ENCODE measurements at places on chromosomes 11 and 22.

DNA sequence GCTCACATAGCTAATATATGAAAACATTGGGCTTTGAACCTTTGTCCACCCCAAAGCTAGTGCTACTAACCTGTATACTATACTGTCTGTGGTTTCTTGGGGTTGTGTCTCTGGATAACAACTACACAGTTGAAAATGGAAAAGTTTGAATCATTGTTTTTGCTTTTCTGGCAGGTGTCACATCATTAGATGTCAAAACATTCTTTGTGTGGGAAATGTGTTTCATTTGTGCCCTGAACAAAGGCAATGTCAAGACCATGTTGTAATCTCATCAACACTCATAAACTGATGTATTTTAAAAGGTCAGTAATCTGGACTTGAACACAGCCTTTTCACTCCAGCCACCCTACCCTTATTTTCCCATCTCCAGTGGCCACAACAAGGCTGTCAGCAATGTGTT, 16.5 kb downstream of the SYT13 start:
- DNase-seq = no peak

DNA sequence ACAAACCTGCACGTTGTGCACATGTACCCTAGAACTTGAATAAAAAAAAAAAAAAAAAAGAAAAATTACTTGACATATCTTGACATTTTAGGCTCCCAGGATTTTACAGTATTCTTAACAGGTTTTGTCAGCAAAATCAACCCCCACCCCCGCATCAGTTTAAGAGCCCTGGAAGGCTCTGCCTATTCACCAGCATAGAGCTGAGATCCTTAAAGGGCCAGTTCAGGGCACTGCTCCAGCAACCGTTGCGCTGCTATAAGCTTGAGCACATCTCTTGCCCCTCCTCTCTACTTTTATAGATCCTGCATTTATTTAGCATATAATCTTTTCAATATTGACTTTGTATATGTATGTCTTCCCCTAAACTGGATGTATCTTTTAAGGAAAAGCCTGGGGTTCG, 697 bp upstream of the PAFAH1B2 start:
- peak; percentile 6 for DNase-seq

- DNase-seq = no peak
These were observed 40.7 kb upstream of the SLC6A5 start for GRCh38 chr11:20558741-20559140.

DNA sequence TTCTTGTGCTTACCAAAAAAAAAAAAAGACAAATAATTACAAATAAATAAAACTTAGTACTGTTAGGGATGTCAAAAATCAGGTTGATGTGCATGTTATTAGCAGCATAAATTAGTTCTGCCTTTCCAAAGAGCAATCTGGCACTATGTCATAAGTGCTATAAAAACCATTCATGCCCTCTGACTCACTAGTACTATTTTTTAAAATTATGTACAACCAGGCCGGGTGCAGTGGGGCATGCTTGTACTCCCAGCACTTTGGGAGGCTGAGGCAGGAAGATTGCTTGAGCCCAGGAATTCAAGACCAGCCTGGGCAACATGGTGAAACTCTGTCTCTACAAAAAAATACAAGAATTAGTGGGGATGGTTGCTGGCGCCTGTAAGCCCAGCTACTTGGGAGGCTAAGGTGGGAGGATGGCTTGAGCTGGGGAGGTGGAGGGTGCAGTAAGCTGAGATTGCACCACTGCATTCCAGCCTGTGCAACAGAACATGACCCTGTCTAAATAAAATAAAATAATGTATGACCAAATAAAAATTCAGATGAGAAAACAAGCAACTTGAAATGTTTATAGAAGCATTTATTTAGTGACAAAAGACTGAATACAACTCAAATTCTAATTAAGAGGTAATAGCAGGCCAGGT, 25.3 kb downstream of the UEVLD start:
- no peak for DNase-seq

DNA sequence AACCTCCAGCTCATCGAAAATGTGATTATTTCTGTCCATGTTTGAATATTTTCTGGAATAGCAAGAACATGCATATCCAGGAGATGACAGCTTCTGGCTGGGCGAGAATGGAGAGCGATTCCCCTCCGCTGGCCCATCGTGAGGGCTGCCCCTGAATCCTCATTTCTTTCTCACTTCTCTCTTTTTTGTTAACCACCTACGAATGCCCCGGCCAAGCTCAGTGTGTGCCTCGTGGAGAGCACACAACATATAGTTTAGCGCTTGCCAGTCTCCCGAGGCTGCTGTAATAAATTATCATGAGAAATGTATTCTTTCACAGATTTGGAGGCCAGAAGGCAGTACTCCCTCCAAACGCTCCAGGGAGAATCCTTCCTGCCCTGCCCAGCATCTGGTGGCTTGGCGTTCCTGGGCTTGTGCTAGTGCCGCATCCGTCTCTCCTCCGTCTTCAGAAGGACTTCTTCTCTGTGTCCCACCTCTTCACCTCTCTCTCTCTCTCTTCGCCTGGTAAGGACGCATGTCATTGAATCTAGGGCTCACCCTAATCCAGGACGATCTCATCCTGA, 1306.0 kb downstream of the TBC1D22A start:
- no peak for DNase-seq

GRCh38 chr11:27371489-27371888, 8.5 kb upstream of the CCDC34 start:
- DNase-seq = no peak

DNA sequence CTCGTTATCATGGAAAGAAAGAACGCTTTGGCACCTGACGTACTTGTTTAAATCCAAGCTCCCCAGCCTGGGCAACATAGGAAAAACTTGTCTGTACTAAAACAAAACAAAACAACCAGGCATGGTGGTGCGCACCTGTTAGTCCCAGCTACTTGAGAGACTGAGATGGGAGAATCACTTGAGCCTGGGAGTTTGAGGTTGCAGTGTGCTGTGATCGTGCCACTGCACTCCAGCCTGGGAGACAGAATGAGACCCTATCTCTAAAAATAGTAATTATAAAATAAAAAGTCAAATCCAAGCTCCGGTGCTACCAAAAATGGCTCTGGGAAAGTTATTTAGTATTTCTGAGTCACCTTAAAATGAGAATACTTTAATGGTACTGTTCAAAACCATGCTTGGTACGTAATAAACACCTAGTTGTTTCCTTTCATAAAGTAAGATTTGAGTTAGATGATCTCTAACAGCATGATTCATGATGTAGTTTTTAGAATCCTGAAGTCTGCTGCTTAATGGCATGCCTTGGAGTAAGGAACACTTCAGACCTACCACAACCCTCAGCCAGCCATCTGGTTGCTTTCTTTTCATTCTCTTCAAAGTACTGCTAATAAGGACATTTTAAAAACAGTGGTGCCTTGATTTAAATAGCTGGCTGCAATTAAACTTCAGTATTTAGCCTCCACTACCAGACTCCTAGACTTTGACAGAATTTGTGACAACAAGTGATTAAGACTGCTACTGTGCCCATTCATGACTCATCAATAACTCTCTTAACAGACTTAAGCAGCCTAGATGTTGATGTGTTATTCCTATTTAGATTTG, 8.4 kb downstream of the PPME1 start:
- no peak for DNase-seq

- DNase-seq = no peak
These were observed 772 bp downstream of the SLC25A45 start for GRCh38 chr11:65381716-65382032.

DNA sequence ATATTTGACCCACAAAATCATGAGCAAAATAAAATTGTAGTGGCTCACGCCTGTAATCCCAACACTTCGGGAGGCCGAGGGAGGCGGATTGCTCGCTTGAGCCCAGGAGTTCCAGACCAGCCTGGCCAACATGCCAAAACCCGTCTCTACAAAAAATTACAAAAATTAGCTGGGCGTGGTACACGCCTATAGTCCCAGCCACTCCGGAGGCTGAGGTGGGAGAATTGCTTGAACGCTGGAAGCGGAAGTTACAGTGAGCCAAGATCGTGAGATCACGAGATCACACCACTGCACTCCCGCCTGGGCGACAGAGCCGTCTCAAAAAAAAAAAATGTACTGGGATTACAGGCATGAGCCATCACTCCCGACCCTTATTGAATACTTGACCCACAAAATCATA, 2.0 kb upstream of the RRAS2 start:
- no peak for DNase-seq

DNA sequence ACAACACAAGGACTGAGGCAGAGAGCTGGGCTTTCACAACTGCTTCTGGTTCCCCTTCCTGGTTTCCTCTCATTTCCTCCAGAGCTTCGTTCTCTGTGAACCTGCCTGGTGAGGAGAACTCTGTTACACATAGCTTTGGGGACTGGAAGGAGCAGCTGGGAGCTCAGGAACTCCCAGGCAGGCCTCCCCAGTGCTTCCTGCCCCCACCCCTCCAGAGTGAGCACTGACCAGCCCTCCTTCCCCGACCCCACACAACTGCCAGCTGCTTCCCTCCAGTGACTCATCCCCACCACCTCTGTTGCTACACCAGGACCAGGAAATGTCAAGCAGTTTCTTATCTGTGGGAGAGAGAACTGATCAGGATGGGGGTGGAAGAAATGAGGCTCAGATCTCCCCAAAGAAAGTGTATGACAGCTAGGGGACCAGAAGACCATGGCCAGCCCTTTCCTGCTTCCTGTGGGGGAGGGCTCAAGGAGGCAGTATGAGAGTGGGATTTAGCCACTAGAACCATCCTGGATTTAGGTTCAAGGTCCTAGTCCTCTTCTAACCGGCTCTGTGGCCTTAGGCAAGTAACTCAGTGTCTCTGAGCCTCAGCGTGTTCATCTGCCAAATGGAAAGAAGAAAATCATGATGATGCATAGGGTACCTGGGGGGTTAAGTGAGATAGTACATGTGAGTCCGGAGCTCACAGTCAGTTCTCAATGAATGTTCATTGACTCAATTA, 4.5 kb upstream of the TP53I11 start:
- no peak for DNase-seq

DNA sequence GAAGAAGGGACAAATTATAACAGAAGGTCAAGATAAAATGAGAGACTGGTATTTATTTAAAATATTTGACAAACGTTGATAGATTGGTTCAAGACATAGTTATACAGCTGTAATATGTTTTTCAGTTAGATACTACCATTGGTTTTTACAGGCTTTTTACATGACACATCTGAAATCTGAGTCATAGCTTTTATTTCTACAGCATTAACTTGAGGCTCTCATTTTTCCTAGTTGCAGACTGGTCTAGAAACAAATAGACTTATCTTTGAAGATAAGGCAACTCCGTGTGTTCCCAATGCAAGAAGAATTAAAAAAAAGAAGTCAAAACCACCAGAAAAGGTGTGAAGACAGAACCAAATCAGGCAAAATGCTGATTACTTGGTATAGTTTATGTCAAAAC, 31.3 kb downstream of the CEP57 start:
- DNase-seq = no peak

GRCh38 chr11:117519590-117519989, 191.9 kb downstream of the CEP164 start:
- DNase-seq = no peak

- DNase-seq = no peak
These were observed 114.6 kb downstream of the STIM1 start for GRCh38 chr11:3970108-3970507.

DNA sequence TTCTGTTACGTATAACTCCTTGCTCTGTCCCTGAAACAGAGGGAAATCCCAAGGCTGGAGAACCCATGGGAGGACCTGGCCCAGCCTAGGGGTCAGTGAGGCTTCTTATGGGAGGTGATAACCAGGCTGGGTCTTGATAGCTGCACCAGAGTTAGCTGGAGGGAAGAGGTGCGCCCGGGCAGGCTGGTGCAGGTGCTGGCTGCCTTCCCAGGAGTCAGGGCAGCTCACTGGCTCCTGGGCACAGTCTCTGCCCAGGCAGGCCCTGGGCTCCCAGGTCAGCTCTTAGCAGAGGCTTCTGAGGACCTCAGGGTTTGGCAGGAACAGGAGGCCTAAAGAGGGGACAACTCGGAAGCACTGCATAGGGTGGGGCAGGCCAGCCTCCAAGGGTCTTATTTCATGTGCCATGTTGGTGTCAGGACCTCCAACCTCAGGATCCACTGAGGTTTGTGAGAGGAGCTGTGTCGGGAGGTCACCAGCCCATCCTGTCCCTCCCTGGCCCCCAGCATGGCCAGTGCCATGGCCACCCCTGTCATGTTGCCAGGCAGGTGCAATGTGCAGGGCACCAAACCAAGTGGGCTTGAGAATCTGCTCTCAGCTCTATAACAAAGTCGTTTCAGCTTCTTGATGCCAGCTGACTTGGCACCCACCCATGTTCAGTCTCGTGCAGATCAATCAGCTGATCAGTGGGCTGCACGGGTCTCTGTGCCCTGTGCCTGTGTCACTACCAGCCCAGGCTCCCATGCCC, 20.5 kb upstream of the CELSR1 start:
- no peak for DNase-seq

DNA sequence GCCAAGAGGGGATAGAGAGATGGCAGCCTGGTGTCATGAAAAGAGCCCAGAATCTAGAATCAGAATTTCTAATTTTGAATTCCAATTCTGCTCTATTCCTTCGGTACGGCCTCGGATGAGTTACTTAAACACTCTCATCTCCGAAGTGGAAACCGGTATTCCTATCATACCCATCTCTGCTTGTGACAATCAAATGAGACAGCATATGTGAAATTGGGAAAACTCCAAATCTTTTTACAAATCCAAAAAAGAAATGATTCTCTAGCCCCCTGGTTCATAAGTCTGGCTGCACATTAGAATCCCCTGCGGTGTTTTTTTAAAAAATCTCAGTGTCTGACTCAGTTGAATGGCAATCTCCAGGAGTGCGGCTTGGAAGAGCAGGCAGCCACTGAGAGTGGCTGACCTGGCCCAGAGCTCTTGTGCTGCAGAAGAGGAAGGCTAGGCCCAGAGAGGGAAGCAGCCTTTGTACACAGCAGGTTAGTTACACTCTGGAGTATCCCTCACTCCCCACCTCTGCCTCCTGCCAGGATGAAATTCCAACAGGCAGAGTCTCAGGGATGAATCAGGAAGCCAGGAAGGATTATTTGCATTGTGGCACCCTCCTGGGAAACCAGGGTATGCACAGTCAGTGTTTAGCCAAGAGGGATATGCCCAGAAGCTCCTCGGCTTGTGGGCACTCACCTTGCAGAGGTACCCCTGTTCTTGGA, 93.6 kb upstream of the ISX start:
- no peak for DNase-seq

GRCh38 chr11:45252134-45252856, 33.8 kb downstream of the SYT13 start:
- DNase-seq = no peak

GRCh38 chr11:91178366-91178765, 955.5 kb upstream of the CHORDC1 start:
- no peak for DNase-seq

- DNase-seq = no peak
These were observed 393.8 kb upstream of the SYN3 start for GRCh38 chr22:33451866-33452469.

GRCh38 chr11:11400635-11401232, 47.7 kb upstream of the CSNK2A3 start:
- DNase-seq = no peak

DNA sequence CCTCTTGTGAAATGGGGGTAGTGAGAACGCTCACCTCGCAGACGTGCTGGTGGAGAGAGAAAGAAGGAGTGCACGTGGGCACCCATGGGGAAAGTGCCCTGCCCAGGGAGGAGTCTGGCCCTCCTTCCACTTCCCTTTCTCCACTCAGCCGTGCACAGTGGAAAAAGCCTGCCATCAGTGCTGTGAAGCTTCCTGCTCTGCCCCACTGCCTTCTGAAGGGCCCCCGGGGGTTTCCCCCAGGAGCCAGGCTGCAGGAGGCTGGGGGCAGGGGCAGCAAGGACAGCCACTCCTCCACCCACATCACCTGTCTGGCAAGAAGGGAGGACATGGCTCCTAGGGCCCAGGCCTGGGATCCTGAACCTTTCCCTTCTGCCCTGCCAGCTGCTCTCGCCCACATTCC, 7.6 kb downstream of the TP53I11 start:
- peak; percentile 37 for DNase-seq

GRCh38 chr11:1706634-1707400, 9.8 kb downstream of the KRTAP5-6 start:
- DNase-seq = no peak

- no peak for DNase-seq
These were observed 377.4 kb upstream of the PITPNB start for GRCh38 chr22:28296452-28296851.

All from stimulated activated CD8-positive, alpha-beta memory T cell treated with anti-CD3 and anti-CD28 coated beads, Interleukin-7, amount 100 ng/mL, for 4 hours (primary cell).